Immature natural killer cell (primary cell): ENCODE measurements at places on chromosomes 4 and X. TPM values are rescaled to one million over a fixed set of nuclear protein-coding genes. Genes with fewer than 3 reads are reported as not detected.
A peak's percentile ranks its signal among the peaks of the same experiment; 100 is the strongest.

DNA sequence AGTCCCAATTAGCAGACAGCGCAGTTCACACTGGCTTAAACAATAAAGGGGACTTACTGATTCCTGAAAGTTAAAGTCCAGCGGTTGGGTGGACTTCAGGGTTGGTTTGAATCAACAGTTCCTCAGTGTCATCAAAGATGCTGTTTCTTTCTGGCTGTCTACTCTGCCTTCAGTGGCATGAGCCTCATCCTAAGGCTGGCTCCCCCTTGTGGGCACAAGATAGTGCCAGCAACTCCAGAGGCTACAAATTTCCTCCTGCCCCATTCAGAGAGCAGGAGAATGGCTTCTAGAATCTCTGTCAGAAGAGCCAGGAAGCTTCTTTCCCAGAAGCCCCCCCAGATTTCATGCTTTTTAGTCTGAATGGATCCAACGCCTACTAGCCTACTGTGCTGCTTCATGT is 82.4 kb upstream of the MTM1 start:
- H3K27me3 ChIP-seq = peaks cover 6% of the 10 kb centered on the region
- no peak overlapping the region for H3K27ac ChIP-seq
- DNase-seq = peak; percentile 10

PPP1R2C gene
- 0.24 TPM for polyA plus RNA-seq

DNA sequence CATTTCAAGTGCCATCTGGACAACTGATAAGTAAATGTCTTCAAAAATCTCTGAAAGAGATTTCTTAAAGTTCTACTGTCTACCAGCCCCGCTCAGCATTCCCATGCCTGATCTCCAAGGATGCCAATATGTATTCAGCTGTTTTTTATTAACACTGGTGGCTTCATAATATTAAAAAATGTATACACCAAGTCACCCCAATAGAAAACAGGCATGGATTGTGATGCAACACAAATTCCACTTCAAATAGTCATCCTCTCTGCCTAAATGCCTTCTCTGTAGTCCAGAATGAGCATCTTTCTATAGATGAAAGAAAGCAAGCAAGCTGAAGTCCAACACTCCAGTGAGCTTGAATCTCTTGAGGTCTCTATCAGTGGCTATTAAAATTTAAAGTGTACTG is 152.2 kb upstream of the PPARGC1A start:
- H3K27me3 ChIP-seq = no peaks in the 10 kb centered on the region
- DNase-seq = no peak
- no peaks in the 10 kb centered on the region for H3K36me3 ChIP-seq
- no peak overlapping the region for H3K27ac ChIP-seq
- H3K4me3 ChIP-seq = no peak overlapping the region
- no peaks in the 10 kb centered on the region for H3K4me1 ChIP-seq

DNA sequence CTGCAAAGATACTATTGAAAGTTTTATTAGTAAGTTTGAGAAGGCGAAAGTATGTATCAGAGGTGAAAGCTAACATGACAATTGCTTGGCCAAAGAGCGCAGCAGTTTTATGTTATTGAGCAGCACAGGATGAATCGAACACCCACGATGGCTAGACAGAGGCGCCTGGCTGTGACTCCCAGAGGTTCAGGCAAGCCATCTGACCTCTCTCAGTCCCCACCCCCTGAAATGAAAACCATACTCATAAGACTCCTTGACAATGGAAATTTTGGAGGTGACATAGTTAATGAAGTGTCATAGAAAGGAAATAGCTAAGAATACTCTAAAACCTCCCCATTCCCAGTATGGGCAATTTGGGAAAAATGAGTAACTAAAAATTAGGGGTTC is 70.6 kb downstream of the MGST2 start:
- DNase-seq = no peak
- peaks cover 5% of the 10 kb centered on the region for H3K27me3 ChIP-seq
- no peaks in the 10 kb centered on the region for H3K36me3 ChIP-seq
- peak overlapping the region; percentile 71 for H3K4me3 ChIP-seq

TBC1D9 gene
- 0.22 TPM for polyA plus RNA-seq

FSTL5 gene
- not detected for polyA plus RNA-seq

DNA sequence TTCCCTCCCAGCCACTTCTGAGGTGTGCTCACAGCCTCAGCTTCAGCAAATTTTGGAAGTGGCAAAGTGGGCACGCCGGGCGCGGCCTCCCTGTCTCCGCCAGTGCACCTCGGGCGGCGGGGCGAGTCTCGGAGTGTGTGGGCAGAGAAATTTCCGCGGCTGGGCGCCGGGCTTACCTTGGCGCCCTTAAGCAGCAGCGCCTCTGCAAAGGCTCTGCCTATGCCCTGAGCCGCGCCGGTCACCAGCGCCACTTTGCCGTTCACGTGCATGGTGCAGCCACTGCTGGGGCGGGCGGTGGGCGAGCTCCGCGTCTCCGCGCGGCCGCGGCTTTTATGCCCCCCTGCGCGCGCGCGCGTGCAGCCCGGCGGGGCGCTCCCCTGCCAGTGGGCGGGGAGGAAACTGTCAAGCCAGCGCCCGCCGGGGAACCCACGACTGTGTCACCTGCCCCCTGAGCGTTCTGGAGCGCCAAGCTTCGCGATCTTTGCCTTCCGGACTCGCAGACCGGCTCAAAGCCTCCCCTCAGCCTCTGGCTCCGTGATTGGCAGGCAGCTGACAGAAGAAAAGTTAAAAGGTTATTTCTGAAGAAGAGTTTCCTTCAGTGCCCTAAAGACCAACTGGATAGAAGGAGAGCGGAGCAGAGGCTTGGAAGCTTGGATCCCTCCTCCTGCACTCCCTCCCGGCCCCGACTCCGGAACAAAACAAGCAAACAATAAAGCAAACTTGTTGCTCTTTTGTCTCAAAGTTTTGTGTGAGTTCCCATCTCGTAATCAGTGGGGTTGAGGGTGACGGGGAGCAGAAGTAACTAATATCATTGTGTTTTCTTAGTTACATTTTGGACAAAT is at the start of gene HPGD:
Gene HPGD, minus strand, starts transcription at position 306 of the 842 bp plus-strand sequence. Its CDS starts 37 bp downstream, at position 269.
- H3K4me3 ChIP-seq = peak within 1 kb of the TSS; percentile 94
- peak; percentile 56 for DNase-seq
- peaks cover 3% of the 10 kb centered on the region for H3K27me3 ChIP-seq
- no peak within 1 kb of the TSS for H3K27ac ChIP-seq

DNA sequence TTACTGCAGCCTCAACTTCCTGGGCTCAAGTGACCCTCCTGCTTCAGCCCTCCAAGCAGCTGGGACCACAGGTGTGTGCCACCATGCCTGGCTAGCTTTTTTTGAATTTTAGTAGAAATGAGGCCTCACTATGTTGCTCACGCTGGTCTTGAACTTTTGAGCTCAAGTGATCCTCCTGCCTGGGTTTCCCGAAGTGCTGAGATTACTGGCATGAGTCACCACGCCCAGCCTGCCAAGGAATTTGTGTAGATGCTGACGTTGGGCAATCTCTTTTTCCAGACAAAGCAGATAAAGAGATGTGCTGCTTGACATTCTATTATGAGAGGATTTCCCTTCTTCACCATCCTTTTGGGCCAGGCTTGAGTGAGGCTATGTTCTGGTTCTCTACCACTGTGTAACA is 254.5 kb upstream of the RPS6KA3 start:
- no peak for DNase-seq
- no peaks in the 10 kb centered on the region for H3K36me3 ChIP-seq
- no peak overlapping the region for H3K27ac ChIP-seq
- no peak overlapping the region for H3K4me3 ChIP-seq
- H3K27me3 ChIP-seq = peaks cover 4% of the 10 kb centered on the region

GRCh38 chr4:49032440-49033161 is 46.5 kb downstream of the CWH43 start:
- no peaks in the 10 kb centered on the region for H3K4me1 ChIP-seq
- peaks cover 3% of the 10 kb centered on the region for H3K27me3 ChIP-seq
- no peak overlapping the region for H3K27ac ChIP-seq
- H3K4me3 ChIP-seq = no peak overlapping the region
- no peak for DNase-seq

GRCh38 chr4:157898836-157899605 is 273.8 kb downstream of the GASK1B start:
- no peak for DNase-seq
- no peaks in the 10 kb centered on the region for H3K36me3 ChIP-seq
- H3K4me1 ChIP-seq = no peaks in the 10 kb centered on the region
- H3K4me3 ChIP-seq = no peak overlapping the region
- H3K27me3 ChIP-seq = no peaks in the 10 kb centered on the region
